ENCODE measurements at places on chromosomes 4 and X. TPM values are rescaled to one million over a fixed set of nuclear protein-coding genes. Genes with fewer than 3 reads are reported as not detected.

Gene FAAH2
- not detected for total RNA-seq

- H3K4me3 ChIP-seq: no peak overlapping the region
- no peaks in the 10 kb centered on the region for H3K36me3 ChIP-seq
- H3K27ac ChIP-seq: no peak overlapping the region
- H3K4me1 ChIP-seq: no peaks in the 10 kb centered on the region
Measured at GRCh38 chrX:3521396-3521795, 174.9 kb upstream of the MXRA5 start.

DNA sequence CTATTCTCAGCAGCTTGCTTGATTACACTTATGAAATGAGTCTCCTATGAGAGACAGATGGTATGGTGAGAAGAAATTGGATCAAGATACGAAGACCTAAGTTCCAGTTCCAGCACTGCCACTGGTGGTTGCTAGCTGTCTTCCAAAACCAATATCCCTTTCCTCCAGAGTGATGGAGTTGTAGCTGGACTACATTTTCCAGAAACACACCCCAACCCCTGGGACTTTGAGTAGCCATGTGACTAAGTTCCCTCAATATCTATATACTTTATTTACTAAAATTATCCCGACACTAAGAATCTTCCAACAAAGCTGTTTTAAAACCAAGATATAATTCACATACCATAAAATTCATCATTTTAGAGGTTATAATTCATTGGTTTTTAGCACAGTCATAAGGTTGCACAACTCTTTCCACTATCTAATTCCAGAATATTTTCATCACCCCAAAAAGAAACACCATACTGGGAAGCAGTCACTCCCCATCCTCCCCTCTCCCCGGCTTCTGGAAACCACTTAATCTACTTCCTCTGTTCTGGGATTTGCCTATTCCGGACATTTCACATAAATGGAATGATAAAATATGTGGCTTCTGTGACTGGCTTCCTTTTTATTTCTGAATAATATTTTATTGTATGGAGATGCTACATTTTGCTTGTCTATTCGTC is 118.0 kb downstream of the MANBA start:
- no peak overlapping the region for H3K27ac ChIP-seq
- H3K27me3 ChIP-seq: no peaks in the 10 kb centered on the region
- no peak for DNase-seq
- H3K4me1 ChIP-seq: no peaks in the 10 kb centered on the region
- peaks cover 11% of the 10 kb centered on the region for H3K36me3 ChIP-seq

DNA sequence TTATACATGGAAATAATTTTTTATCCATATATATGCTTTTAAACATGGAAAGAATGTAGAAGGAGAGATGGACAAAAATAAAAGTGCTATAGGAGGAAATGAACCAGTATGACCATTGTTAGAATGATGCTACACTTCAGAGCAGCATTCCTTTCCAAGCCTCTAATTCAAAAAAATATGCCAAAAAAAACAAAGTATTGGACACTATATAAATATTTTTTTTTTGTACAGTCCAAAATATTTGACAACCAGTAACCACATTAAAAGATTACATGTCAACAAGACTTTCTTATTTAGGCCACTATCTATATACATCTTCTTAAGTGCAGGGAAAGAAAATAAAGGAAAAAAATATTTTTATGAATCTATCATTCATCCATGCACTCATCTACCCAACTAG is 198.6 kb downstream of the LRBA start:
- DNase-seq: no peak
- no peaks in the 10 kb centered on the region for H3K27me3 ChIP-seq
- no peak overlapping the region for H3K27ac ChIP-seq
- peaks cover 2% of the 10 kb centered on the region for H3K4me1 ChIP-seq

Measured in Karpas-422 (cell line).